ENCODE measurements at places on chromosomes 11 and 22. TPM values are rescaled to one million over a fixed set of nuclear protein-coding genes. Genes with fewer than 3 reads are reported as not detected.

- H3K27me3 ChIP-seq, result no peaks in the 10 kb centered on the region
- H3K27ac ChIP-seq, result peak overlapping the region; percentile 93
Measured at GRCh38 chr11:124798991-124799347, 1.2 kb downstream of the MSANTD2 start.

- H3K27me3 ChIP-seq, result no peaks in the 10 kb centered on the region
- no peak for DNase-seq
- peak overlapping the region; percentile 68 for H3K4me3 ChIP-seq
- H3K36me3 ChIP-seq, result no peaks in the 10 kb centered on the region
Measured at GRCh38 chr11:64244966-64245365, 1.8 kb downstream of the PPP1R14B start.

Gene F2
- 1.2 TPM for total RNA-seq

DNA sequence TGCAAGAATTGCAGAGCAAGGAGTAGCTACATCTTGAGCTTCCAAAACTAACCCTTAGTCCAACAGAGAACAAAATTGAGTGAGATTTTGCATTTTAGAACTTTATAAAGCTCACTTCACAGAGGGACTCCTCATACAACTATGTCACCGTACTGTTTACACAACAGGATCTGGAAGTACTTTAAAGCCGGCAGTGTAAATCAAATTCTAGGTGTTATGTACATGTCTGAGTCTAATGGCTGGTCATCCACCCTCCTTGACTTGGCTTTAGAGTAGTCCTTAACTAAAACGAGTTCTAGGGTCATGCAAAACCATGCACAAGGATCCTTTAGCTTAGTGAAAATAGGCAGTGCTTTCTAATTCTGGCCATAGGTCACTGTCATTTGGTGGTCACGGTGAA lies 23.5 kb downstream of the IRAG1 start:
- H3K27me3 ChIP-seq, result no peaks in the 10 kb centered on the region
- peaks cover 5% of the 10 kb centered on the region for H3K4me1 ChIP-seq

Gene IL10RA
- 4.4 TPM for total RNA-seq

- H3K27me3 ChIP-seq, result no peaks in the 10 kb centered on the region
- H3K27ac ChIP-seq, result no peak overlapping the region
- H3K4me1 ChIP-seq, result no peaks in the 10 kb centered on the region
- H3K4me3 ChIP-seq, result no peak overlapping the region
Measured at GRCh38 chr11:77999446-78000030, 5.1 kb upstream of the INTS4 start.

DNA sequence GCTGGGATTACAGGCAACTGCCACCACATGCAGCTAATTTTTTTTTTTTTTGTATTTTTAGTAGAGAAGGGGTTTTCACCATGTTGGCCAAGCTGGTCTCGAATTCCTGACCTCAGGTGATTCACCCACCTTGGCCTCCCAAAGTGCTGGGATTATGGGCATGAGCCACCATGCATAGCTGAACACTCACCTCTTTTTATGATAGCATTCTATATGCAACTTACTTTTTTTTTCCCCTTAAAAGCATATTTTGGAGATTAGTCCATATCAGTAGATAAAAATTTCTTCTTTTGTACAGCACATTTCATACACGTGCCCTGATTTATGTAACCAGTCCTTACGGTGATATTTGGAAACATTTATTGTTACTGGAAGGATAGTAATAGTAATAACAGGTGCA lies 14.6 kb downstream of the GTPBP1 start:
- H3K4me1 ChIP-seq, result no peaks in the 10 kb centered on the region
- no peak overlapping the region for H3K4me3 ChIP-seq
- peaks cover 48% of the 10 kb centered on the region for H3K36me3 ChIP-seq
- no peaks in the 10 kb centered on the region for H3K27me3 ChIP-seq

DNA sequence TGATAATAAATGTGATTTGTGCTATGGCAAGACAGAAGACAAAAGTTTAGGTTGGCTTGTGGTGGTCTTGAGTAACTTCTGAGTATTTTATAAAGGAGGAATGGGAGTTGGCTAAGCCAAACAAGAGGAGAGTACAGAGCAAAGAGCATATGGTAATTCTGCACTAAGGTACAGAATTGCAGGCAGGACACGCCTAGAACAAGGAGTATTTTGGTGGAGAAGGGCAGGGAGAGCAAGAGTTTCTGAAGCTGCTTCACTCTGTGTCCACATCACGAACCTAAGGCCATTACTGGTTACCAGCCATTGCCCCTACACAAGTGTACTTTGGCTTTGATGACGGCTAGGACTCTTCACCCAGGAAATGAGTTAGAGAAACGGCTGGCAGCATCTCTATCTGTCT lies 170.9 kb downstream of the SPON1 start:
- no peak overlapping the region for H3K4me3 ChIP-seq
- no peaks in the 10 kb centered on the region for H3K27me3 ChIP-seq
- no peak overlapping the region for H3K27ac ChIP-seq
- DNase-seq, result no peak

Gene C11orf52
- total RNA-seq, result 7.3 TPM

- H3K27me3 ChIP-seq, result no peaks in the 10 kb centered on the region
- no peaks in the 10 kb centered on the region for H3K36me3 ChIP-seq
- DNase-seq, result no peak
- peaks cover 10% of the 10 kb centered on the region for H3K4me1 ChIP-seq
- peak overlapping the region; percentile 17 for H3K27ac ChIP-seq
Measured at GRCh38 chr22:29700900-29701154, 19.0 kb upstream of the CABP7 start.

Gene OR51G2
- total RNA-seq, result not detected

GRCh38 chr11:8020244-8020597 lies 33.1 kb downstream of the EIF3F start:
- peaks cover 29% of the 10 kb centered on the region for H3K27me3 ChIP-seq
- H3K27ac ChIP-seq, result no peak overlapping the region
- no peak for DNase-seq

Gene DMC1
- 2.0 TPM for total RNA-seq

DNA sequence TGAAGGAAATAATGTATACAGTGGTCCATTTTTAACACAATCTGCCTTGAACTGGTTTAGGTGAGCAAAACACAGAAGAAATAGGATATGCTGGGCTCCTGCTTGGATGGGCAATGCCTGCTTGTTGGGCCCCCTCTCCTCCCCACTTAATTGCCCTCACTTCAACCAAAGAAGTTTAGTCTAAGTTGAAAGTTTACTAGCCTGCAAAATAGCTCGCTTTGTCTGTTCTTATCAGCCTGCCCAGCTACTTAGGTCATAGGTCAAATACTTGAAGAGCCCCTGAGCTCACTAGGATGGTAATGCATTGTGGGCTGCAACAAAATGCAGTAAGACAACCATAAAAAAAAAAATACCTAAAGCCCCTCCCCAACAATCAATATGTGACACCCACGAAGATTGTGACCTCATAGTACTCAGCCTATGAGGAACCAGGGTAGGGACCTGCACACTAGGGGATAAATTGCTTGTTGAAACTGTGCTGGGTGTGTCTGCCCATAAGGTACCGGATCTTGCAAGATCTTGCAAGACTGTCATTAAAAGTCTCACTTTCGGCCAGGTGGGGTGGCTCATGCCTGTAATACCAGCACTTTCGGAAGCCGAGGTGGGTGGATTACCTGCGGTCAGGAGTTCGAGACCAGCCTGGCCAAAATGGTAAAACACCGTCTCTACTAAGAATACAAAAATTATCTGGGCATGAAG lies 10.9 kb downstream of the DRICH1 start:
- H3K4me1 ChIP-seq, result no peaks in the 10 kb centered on the region
- no peaks in the 10 kb centered on the region for H3K36me3 ChIP-seq
- no peak overlapping the region for H3K4me3 ChIP-seq
- no peaks in the 10 kb centered on the region for H3K27me3 ChIP-seq

Gene PDGFB
- total RNA-seq, result 5.6 TPM

- H3K4me1 ChIP-seq, result no peaks in the 10 kb centered on the region
- no peaks in the 10 kb centered on the region for H3K27me3 ChIP-seq
Measured at GRCh38 chr11:113248702-113249490, 65.5 kb upstream of the TTC12 start.

GRCh38 chr22:20905415-20906386 lies 11.5 kb upstream of the CRKL start:
- no peak for DNase-seq
- H3K36me3 ChIP-seq, result no peaks in the 10 kb centered on the region
- no peak overlapping the region for H3K27ac ChIP-seq
- H3K4me1 ChIP-seq, result no peaks in the 10 kb centered on the region
- no peaks in the 10 kb centered on the region for H3K27me3 ChIP-seq
- no peak overlapping the region for H3K4me3 ChIP-seq

GRCh38 chr22:49241174-49241851 lies 586.4 kb downstream of the BRD1 start:
- H3K27ac ChIP-seq, result no peak overlapping the region
- H3K4me1 ChIP-seq, result no peaks in the 10 kb centered on the region
- no peak for DNase-seq
- H3K36me3 ChIP-seq, result no peaks in the 10 kb centered on the region
- no peaks in the 10 kb centered on the region for H3K27me3 ChIP-seq
- H3K4me3 ChIP-seq, result no peak overlapping the region

DNA sequence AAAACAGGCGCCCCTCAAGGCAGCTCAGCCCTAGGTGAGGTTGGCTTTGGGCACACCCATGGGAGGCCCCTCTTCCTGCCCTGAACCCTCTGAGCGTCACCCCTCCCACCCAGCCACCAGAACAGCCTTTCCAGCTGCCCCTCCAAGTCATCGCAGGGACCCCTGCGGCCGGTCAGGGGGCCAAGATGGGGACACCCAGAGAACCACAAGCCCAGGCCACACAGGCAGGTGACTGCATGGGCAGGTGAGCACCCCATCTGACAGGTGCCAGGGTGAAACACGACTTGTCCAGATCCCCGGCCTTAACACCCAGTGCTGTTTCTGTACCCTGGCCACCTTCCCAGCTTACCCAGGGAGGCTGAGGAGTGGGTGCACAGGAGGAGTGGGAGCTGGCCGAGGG lies 24.6 kb upstream of the GRAMD4 start:
- no peaks in the 10 kb centered on the region for H3K36me3 ChIP-seq
- H3K27me3 ChIP-seq, result no peaks in the 10 kb centered on the region
- no peak overlapping the region for H3K27ac ChIP-seq
- H3K4me3 ChIP-seq, result no peak overlapping the region
- H3K4me1 ChIP-seq, result peaks cover 13% of the 10 kb centered on the region
- DNase-seq, result no peak

DNA sequence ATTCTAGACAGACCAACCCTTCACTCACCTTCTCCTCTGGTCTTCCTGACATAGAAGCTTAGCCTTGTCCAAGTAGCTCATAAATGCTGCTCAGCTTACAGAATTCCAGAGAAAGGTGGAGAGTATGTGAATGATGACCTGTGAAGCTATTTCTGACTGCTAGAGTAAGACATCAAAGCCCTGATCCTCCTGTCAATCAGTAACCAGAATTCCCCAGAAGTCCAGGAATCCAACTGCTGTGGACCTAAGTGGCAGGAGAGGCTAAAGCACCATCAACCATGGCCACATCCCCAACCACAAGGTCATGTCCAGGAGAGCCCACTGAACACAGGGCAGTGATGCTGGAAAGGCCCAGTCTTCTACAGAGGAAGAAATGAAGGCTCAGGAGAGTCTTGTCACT lies 2.6 kb downstream of the OR51G2 start:
- no peak overlapping the region for H3K4me3 ChIP-seq
- H3K4me1 ChIP-seq, result no peaks in the 10 kb centered on the region
- no peaks in the 10 kb centered on the region for H3K36me3 ChIP-seq
- H3K27me3 ChIP-seq, result no peaks in the 10 kb centered on the region

Gene ARRB1
- 73.4 TPM for total RNA-seq

DNA sequence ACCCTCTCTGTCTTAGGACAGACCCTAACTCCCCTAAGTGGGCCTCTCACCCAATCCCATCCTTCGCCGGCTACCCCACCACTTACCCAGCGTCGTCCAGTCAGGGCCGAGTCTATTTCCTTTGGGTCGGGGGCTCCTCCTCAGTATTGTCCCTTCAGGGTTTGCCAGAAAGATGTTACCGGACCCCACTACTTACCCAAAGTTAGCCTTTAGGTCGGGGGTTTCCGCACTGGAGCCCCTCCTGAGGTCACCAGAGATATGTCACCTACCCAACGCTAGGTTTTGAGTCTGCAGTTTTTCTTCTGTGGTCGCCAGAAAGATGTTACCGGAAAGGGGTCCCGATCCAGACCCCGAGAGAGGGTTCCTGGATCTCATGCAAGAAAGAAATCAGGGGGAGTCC lies 17.9 kb upstream of the B4GALNT4 start:
- H3K36me3 ChIP-seq, result no peaks in the 10 kb centered on the region
- DNase-seq, result no peak
- peaks cover 6% of the 10 kb centered on the region for H3K4me1 ChIP-seq
- no peaks in the 10 kb centered on the region for H3K27me3 ChIP-seq
- no peak overlapping the region for H3K27ac ChIP-seq
- no peak overlapping the region for H3K4me3 ChIP-seq

- no peak for DNase-seq
- peak overlapping the region; percentile 86 for H3K27ac ChIP-seq
- peaks cover 40% of the 10 kb centered on the region for H3K4me1 ChIP-seq
- peaks cover 21% of the 10 kb centered on the region for H3K36me3 ChIP-seq
- no peak overlapping the region for H3K4me3 ChIP-seq
- H3K27me3 ChIP-seq, result no peaks in the 10 kb centered on the region
Measured at GRCh38 chr11:67275606-67276409, 9.5 kb downstream of the GRK2 start.

- no peaks in the 10 kb centered on the region for H3K36me3 ChIP-seq
- DNase-seq, result peak; percentile 43
- H3K27me3 ChIP-seq, result no peaks in the 10 kb centered on the region
- no peak overlapping the region for H3K27ac ChIP-seq
- H3K4me3 ChIP-seq, result no peak overlapping the region
Measured at GRCh38 chr11:70159627-70160570, 43.2 kb upstream of the FADD start.

Gene RFPL3
- total RNA-seq, result not detected

DNA sequence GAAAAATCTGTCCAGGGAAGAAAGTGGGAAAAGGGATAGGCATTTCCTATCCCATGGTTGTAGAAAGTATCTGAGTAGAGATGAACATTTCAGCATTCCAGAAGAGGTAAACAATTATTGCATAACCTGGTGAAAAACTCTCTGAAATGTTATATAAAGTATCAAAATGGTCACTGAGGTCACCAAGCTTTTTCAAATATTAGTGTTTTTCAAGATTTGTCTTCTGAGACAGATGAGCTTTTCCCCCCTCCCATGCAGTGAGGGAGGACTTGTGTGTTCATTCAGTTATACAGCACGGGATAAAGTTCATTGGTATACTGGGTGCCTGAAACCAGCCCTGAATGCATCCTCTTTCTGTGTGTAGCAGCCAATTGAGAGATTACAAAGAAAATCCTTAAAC lies 1.9 kb upstream of the DEPDC7 start:
- no peak overlapping the region for H3K4me3 ChIP-seq
- peaks cover 3% of the 10 kb centered on the region for H3K4me1 ChIP-seq
- no peak for DNase-seq
- H3K27me3 ChIP-seq, result no peaks in the 10 kb centered on the region

Gene OR5I1
- total RNA-seq, result not detected

GRCh38 chr11:34926101-34926830 lies 9.8 kb downstream of the PDHX start:
- peaks cover 3% of the 10 kb centered on the region for H3K4me1 ChIP-seq
- no peak for DNase-seq
- no peak overlapping the region for H3K27ac ChIP-seq
- H3K4me3 ChIP-seq, result no peak overlapping the region

Measured in colonic mucosa (tissue), 4 donors.